ENCODE measurements at places on chromosomes 16 and 17. TPM values are rescaled to one million over a fixed set of nuclear protein-coding genes. Genes with fewer than 3 reads are reported as not detected.

GRCh38 chr17:34366529-34367107 lies 3.6 kb upstream of the CCL1 start:
- H3K27me3 ChIP-seq = peaks cover 34% of the 10 kb centered on the region
- H3K4me3 ChIP-seq = no peak overlapping the region
- peak overlapping the region; percentile 22 for H3K27ac ChIP-seq
- no peak for DNase-seq
- H3K36me3 ChIP-seq = no peaks in the 10 kb centered on the region
- H3K4me1 ChIP-seq = peaks cover 55% of the 10 kb centered on the region

GRCh38 chr17:11026903-11027302 lies 189.0 kb upstream of the PIRT start:
- no peaks in the 10 kb centered on the region for H3K27me3 ChIP-seq
- no peak overlapping the region for H3K4me3 ChIP-seq

DNA sequence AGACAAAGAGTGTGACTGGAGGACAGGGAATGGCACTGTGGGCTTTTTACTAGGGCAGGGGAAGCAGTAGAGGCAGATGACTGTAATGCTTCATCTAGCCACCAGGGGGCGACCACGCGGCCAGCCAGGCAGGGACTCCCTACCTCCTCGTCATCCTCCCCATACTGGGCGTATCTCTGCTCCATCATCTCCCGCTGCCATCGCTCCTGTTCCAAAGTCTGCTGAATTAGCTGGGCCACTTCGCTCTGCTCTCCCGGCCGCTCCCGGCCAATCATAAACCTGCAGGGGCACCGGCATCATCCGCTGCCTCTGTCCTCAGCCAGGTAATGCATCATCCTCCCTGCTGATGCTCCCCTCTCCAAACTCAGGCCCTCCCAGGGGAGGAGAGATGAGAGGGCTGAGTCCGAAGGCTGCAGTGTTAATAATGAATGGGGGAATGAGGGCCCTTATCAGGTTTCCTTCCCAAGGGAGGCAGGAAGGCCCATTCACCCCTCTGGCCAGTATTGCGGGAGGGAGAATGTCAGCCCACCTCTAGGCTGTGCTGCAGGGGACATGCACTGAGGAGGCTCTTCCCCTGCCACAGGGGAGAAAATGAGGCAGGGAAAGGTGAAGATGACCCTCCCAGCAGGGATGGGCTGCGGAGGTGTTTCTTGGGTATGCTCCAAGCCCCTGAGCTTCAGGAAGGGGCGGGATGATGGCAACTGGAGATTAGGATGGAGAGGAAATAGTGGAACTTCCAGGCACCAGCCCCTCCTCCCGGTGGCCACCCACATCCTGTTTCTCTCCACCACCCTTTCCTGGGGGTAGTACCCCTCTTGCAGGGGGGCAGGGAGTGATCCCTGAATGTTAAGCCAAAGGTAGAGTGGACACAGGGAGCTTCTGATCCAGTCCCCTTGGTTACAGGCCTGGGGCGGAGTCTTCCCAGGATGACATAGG lies 10.3 kb upstream of the SAMD14 start:
- H3K27ac ChIP-seq = peak overlapping the region; percentile 79
- peak overlapping the region; percentile 12 for H3K4me3 ChIP-seq
- no peaks in the 10 kb centered on the region for H3K27me3 ChIP-seq

GRCh38 chr17:81142301-81143199 lies 22.8 kb upstream of the PVALEF start:
- peak; percentile 68 for DNase-seq
- no peak overlapping the region for H3K4me3 ChIP-seq
- H3K36me3 ChIP-seq = no peaks in the 10 kb centered on the region
- H3K4me1 ChIP-seq = no peaks in the 10 kb centered on the region
- H3K27me3 ChIP-seq = peaks cover 2% of the 10 kb centered on the region
- H3K27ac ChIP-seq = no peak overlapping the region

DNA sequence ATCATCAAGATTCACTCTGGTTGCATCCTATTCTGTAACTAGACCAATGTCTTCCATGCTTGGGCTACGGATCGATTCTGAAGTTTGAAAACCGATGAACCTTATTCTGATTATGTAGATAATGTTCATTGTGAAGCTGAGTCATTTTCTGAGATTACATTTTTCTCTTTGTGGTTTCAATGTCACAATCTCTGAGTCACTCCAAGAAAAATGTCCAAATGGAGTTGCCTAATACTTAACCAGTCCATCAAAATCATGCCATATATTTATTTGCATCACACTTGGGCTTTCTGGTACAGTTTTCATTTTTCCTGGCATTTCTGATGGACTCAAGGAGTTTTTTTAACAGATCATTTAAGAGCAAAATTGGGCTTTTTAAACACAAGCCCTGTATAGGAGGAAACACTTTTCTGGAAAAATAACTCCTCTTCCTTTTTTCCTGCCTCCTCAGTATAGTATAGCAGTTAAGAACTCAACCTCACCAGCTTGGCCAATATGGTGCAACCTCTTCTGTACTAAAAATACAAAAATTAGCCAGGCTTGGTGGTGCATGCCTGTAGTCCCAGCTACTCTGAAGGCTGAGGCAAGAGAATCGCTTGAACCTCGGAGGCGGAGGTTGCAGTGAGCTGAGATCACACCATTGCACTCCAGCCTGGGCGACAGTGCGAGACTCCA lies 17.5 kb downstream of the CACNG3 start:
- H3K4me1 ChIP-seq = no peaks in the 10 kb centered on the region
- H3K27ac ChIP-seq = no peak overlapping the region
- peaks cover 59% of the 10 kb centered on the region for H3K27me3 ChIP-seq
- H3K4me3 ChIP-seq = no peak overlapping the region
- no peaks in the 10 kb centered on the region for H3K36me3 ChIP-seq
- DNase-seq = no peak

GRCh38 chr16:11258553-11259492 lies 2.8 kb upstream of the SOCS1 start:
- H3K4me3 ChIP-seq = peak overlapping the region; percentile 52
- H3K4me1 ChIP-seq = peaks cover 35% of the 10 kb centered on the region
- H3K36me3 ChIP-seq = peaks cover 14% of the 10 kb centered on the region
- H3K27ac ChIP-seq = peak overlapping the region; percentile 71
- H3K27me3 ChIP-seq = peaks cover 19% of the 10 kb centered on the region
- peak; percentile 81 for DNase-seq

DNA sequence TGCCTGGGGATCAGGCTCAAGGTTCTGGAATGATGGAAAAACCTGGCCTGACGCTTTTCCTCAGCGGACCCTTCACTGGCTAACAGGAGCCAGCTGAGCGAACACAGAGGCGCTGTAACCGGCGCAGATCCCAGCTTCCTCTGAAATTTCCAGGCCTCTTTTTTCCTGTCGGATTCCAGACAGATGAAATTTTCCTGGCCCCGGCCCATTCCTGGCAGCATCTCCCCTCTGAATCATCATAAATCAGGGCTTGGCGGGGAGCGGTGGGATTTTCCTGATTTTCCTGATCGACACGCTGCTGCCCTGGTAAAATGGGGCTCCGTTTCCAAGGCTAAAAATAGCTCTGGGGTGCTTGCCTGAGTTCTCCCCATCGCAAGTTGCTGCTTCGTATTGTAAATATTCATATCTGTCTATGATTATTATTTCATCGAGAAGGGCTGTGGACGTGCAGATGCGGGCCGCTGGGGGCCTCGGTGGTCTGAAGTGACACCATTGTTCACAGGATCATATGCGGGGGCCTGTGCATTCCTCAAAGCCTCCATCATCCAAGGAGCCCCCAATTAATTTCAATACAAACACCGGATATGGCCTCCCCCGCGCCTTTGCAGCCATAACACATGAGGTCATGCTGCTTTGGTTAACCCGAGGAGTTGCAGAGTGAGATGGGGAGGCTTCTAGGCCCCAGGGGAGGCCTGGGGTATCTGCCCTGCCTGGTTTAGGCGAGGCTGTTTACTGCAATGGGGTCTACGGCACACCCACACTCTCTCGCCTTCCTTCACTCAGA lies 45.8 kb upstream of the ETV4 start:
- no peak for DNase-seq
- H3K4me3 ChIP-seq = no peak overlapping the region
- H3K36me3 ChIP-seq = no peaks in the 10 kb centered on the region
- peaks cover 4% of the 10 kb centered on the region for H3K27me3 ChIP-seq

DNA sequence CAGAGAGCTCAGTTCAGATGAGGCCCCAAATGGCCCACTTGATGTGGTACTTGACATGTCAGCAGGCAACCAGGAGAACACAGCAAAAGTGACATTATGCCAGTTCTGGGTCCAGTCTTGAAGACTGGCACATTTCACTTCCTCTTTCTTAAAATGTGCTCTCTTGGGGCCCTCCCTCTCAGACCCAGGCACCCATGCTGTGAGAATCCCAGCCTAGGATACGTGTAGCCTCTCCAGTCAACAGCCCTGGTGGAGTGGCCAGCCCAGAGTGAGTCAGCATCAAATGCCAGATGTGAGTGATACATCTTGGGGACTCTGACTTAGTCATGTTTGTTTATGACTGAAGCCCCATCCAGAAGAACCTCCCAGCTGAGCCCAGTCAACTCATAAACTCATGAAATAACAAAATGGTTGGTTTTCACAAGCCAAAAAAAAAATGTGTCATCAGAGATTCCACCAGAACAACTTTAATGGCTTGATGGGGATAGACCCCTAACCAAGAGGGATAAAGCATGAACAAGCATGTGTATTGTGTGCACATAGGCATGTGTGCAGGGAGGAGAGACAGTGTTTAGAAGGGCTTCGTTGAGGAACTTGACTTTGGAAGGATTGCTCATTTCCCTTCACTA lies 82.5 kb upstream of the TNRC6C start:
- DNase-seq = no peak
- H3K36me3 ChIP-seq = peaks cover 13% of the 10 kb centered on the region
- peaks cover 30% of the 10 kb centered on the region for H3K4me1 ChIP-seq
- H3K27me3 ChIP-seq = no peaks in the 10 kb centered on the region
- no peak overlapping the region for H3K27ac ChIP-seq

- no peaks in the 10 kb centered on the region for H3K4me1 ChIP-seq
- H3K27me3 ChIP-seq = peaks cover 17% of the 10 kb centered on the region
- no peak overlapping the region for H3K27ac ChIP-seq
- H3K36me3 ChIP-seq = no peaks in the 10 kb centered on the region
Observed at GRCh38 chr17:43465049-43465448, 18.7 kb upstream of the DHX8 start.

DNA sequence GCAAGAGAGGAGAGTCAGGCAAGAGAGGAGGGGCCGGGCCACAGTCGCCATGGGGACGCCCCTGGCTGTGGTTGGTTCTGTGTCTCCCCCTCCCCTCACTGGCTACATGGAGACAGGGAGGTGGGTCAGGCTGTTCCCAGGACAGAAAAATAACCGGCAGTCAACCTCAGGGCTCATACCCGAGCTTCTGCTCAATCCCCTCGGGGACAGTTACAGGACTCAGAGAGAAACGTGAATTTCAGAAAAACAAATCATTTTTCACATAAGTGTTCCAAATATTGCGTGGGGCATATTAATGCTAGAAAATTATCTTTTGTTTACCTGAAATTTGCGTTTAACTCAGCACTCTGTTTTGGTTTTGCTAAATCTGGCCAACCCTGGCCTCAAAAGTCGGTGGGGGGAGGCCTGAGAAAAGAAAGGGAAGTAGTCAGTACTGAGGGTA lies 22.2 kb upstream of the CPSF4L start:
- H3K4me1 ChIP-seq = no peaks in the 10 kb centered on the region
- no peak overlapping the region for H3K27ac ChIP-seq
- H3K4me3 ChIP-seq = no peak overlapping the region
- DNase-seq = no peak
- H3K36me3 ChIP-seq = no peaks in the 10 kb centered on the region

DNA sequence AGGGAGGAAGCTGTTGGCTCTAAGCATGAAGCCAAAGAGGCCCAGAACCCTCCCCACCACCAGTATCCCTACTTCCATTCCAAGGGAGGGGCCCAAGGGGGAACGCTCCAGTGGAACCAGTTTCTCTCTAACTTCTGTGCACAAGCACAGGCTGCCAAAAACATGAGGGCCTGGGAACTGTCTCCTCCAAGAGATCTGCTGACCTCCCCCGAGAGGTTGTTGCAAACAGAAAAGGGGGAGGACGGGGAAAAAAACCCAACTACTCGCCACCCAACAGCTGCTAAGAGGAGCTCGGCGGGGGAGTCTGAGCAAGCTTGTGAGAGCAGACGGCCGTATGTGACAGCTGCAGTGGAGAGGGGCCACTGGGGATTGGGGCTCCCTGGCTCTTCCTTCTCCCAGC lies 15.7 kb upstream of the SLC35B1 start:
- H3K27ac ChIP-seq = no peak overlapping the region
- DNase-seq = no peak
- no peak overlapping the region for H3K4me3 ChIP-seq

DNA sequence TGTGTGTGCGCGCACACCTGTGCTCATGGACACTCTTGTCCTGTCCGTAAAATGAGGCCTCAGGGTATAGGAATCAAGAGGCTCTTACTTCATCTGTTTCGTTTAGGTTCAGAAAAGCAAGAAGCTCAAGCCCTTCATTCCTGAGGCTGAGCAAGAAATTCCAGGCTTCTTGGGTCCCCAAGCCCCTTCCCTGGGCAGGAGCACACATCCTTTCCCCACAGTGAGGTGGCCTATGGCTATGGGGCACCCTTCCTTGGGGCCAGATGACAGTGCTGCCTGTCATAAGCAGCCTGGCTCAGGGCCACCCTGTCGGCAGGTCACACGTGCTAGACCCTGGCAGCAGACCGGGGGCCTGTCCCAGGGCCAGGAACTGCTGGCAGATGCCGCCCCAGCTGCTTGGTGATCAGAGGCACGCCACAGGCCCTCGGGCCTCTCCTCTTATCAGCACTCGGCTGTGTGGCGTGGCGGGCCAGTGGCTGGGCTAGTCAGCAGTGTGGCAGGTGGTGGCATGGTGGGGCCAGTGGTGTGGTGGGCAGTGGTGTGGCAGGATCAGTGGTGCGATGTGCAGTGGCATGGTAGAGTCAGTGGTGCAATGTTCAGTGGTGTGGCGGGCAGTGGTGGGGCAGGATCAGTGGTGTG lies 50.2 kb downstream of the NKD1 start:
- H3K36me3 ChIP-seq = no peaks in the 10 kb centered on the region
- peaks cover 6% of the 10 kb centered on the region for H3K4me1 ChIP-seq
- H3K27me3 ChIP-seq = no peaks in the 10 kb centered on the region
- no peak for DNase-seq
- H3K4me3 ChIP-seq = no peak overlapping the region
- H3K27ac ChIP-seq = no peak overlapping the region

Gene KRT23
- total RNA-seq = not detected

Gene PHOSPHO1
- total RNA-seq = not detected

Gene ABCA5
- 17.5 TPM for total RNA-seq

Gene EMP2
- total RNA-seq = not detected

Gene SBK1
- total RNA-seq = 11.3 TPM

Gene SRCIN1
- 0.26 TPM for total RNA-seq

Gene STX1B
- total RNA-seq = 3.6 TPM

All from activated CD8-positive, alpha-beta memory T cell treated with anti-CD3 and anti-CD28 coated beads, Interleukin-2, amount 10 ng/mL, durations not matched to agents 7 days and 5 days (primary cell).